Fibroblast of pulmonary artery (primary cell): ENCODE measurements at places on chromosomes 16 and 17.
A peak's percentile ranks its signal among the peaks of the same experiment; 100 is the strongest.

GRCh38 chr16:48558371-48558841 lies 51.6 kb downstream of the N4BP1 start:
- peak; percentile 84 for DNase-seq

DNA sequence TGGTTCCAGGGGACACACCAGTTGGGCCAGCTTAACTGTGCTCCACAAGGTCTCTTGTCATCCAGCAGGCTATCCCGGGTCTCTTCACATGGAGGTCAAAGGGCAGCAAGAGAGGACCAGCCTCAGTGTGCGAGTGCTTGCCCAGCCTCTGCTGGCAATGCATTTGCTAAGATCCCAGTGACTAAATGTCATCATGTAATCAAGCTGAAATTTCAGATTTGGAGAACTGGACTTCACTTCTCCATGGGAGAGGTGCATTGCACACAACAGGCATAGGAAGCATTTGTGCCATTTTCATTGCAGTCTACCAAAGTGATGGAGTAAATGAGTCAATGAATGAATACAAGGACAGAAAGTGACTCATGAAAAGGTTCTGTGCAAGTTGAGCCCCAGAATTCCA lies 51.2 kb upstream of the KDM8 start:
- no peak for DNase-seq

DNA sequence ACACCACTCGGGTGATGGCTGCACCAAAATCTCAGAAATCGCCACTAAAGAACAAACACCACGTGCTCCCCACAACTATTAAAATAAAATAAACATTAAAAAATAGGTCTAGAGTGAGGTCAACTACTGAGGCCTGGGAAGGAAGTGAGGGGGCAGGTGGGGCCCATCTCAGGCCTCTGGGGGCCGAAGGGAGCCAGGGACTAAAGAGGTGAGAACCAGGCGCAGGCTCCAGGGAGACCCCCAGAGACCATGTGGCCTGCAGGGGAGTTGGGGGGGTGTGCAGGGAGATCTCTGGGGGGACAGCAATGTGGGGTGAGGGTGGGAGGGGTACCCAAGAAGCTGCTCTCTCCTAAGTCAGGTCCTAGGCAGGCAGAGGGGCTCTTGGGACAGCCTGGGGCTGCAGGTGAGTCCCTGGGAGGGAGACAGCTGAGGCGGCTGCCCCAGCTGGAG lies 111.3 kb upstream of the SMURF2 start:
- DNase-seq = no peak

GRCh38 chr16:48607056-48607825 lies 2.7 kb downstream of the N4BP1 start:
- peak; percentile 42 for DNase-seq
